Hematopoietic multipotent progenitor cell (in vitro differentiated cells): ENCODE measurements at places on chromosomes 16 and 17. TPM values are rescaled to one million over a fixed set of nuclear protein-coding genes. Genes with fewer than 3 reads are reported as not detected.

- DNase-seq = peak; percentile 56
These were observed 34.1 kb upstream of the MMP2 start for GRCh38 chr16:55444754-55445485.

GRCh38 chr16:11667221-11667823, 933 bp upstream of the SNN start:
- no peak for DNase-seq

DNA sequence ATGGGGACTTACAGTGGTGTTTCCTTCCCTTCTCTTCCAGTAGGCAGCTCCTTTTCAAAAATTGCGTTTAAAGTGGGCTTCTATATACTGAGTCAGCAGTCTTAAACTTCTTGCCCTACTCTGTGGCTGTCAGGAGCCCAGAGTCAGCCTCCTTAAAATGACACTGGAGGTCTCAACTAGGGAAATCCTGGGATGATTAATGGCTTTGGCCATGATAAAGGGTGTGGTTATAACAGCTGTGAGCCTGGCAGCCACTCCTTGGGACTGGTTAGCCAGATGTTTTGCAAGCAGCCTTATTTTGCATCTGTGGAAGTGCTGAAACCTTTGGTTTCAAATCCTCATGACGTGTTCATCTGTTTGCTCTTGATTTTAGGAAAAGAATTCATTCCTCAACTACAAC, 25.0 kb downstream of the TAC4 start:
- DNase-seq = no peak

DNA sequence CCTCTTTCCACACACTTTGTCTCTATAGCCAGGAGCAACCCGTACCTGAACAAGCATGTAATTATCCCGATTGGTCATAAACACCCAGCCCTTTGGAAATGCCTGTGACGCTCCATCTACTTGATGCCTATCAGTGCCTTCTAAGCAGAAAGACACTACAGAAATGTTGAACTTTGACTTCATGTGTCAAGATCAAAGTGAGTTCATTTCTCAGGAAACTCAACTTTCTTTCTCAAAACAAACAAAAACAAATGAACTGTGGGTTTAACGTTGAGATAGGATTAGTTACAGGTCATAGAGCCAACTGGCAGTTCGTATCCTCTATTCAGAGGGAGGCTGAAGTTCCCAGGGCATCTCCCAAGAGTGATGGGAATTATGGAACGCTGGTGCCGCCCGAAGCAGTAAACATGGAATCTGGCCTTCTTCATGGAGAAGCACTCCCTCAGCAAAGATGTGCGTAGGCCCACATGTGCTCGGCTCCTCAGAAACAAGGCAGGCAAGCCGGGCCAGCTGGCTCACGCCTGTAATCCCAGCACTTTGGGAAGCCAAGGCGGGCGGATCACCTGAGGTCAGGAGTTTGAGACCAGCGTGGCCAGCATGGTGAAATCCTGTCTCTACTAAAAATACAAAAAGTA, 9.5 kb downstream of the SLC6A4 start:
- DNase-seq = no peak

DNA sequence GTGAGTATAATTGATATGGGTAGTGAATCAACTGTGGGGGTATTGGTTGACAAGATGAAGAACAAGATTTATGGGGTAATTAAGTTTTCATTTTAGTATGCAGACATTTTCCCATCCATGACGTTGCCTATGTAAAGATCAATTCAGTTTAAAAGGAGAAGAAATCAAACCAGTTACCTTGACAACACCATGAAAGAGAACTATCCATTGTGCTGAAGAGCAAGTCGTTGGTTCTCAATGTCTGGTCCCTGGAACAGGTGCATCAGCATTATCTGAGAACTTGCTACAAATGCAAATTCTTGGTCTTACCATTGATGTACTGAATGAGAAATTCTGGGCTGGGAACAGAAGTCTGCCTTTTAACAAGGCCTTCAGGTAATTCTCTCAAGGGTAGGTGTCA, 801 bp upstream of the OR4D2 start:
- no peak for DNase-seq

- DNase-seq = peak; percentile 61
These were observed at the start of gene SAMD14 for GRCh38 chr17:50129728-50130558. SAMD14 (minus strand) TSS chr17:50130160; CDS start chr17:50124959, 5,201 bp downstream.

GRCh38 chr17:58492238-58493121, 4.3 kb upstream of the HSF5 start:
- no peak for DNase-seq

GRCh38 chr16:56357241-56357764, 68.0 kb downstream of the AMFR start:
- DNase-seq = no peak

- no peak for DNase-seq
These were observed 5.4 kb downstream of the NTN1 start for GRCh38 chr17:9026741-9027140.

- no peak for DNase-seq
These were observed 394.9 kb upstream of the SALL1 start for GRCh38 chr16:51545951-51546350.

- DNase-seq = no peak
These were observed 32.0 kb downstream of the TBX4 start for GRCh38 chr17:61484174-61484573.

GRCh38 chr16:66324815-66325515, 41.5 kb upstream of the CDH5 start:
- DNase-seq = no peak

Gene SCARF1
- 60.3 TPM for total RNA-seq

Gene TBC1D28
- total RNA-seq = under 0.01 TPM

Gene SLFN13
- 11.6 TPM for total RNA-seq

Gene CACNG3
- not detected for total RNA-seq

Gene KRTAP1-1
- not detected for total RNA-seq

Gene EARS2
- total RNA-seq = 35.8 TPM

Gene MYL11
- 9.2 TPM for total RNA-seq

Gene TPSD1
- total RNA-seq = 0.54 TPM

Gene SEPTIN12
- total RNA-seq = not detected
